ENCODE measurements at places on chromosomes 1 and 21.

DNA sequence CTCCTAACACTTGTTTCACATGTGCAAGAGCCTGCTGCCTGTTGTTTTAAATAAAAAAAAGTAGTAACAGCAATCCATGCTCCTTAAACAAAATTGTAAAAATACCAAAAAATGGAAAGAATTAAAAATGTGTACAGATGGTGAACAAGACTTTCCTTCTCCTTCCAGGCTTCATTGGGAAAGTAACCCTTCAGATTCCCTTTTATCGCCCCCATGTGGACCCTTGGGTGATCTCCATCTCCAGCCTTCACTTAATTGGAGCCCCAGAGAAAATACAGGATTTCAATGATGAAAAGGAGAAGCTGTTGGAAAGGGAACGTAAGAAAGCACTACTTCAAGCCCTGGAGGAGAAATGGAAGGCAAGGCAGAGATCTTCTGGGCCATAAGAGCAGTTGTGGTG, 14.2 kb downstream of the VPS13D start:
- DNase-seq: no peak

DNA sequence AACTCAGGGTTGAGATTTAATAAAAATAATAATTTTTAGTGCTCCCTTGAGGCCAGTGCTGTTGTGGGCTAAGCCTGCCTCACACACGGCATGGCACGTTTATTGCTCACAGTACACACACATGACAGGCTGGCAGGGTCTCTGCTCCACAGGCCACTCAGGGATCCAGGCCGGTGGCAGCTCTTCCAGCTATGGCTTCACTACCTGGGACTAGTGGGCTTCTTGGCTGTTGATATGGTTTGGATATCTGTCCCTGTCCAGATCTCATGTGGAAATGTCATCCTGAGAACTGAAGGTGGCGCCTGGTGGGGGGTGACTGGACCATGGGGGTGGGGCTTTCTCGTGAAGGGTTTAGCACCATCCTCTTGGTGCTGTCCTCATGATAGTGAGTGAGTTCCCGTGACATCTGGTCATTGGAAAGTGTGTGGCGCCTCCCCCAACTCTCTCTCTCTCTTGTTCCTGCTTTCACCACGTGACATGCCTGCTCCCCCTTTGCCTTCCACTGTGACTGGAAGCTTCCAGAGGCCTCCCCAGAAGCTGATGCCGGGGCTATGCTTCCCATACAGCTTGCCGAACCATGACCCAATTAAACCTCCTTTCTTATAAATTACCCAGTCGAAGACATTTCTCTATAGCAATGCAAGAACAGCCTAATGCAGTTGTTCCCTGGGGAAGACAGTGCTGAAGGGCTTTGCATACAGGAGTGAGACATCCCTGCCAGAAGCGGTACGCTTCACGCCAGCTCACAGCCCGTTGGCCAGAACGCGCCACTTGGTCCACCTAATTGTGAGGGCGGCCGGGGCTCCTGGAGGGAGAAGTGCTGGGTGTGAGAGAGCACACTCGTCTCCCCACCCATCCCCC, 226.9 kb upstream of the C1orf174 start:
- no peak for DNase-seq

GRCh38 chr1:26983863-26984262, 9.6 kb upstream of the TRNP1 start:
- no peak for DNase-seq

DNA sequence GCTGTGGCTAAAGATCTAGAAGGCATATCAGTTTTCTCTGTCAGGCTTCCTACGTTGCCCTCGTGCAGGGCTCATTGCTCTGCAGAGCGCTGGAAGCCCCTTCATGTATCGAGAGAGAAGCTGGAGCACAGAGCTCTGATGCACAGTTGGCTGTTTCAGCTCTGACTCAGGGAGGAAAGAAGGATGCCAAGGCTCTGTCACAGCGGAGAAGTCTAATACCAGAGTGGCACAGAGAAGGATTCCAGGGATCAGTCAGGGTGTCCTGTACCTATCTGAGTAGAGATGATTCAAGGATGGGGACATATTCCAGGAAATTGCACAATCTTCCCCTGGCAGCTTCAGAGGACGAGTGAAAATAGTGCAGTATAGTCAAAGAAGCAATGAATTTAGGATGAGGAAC, 179.2 kb upstream of the FMN2 start:
- no peak for DNase-seq

DNA sequence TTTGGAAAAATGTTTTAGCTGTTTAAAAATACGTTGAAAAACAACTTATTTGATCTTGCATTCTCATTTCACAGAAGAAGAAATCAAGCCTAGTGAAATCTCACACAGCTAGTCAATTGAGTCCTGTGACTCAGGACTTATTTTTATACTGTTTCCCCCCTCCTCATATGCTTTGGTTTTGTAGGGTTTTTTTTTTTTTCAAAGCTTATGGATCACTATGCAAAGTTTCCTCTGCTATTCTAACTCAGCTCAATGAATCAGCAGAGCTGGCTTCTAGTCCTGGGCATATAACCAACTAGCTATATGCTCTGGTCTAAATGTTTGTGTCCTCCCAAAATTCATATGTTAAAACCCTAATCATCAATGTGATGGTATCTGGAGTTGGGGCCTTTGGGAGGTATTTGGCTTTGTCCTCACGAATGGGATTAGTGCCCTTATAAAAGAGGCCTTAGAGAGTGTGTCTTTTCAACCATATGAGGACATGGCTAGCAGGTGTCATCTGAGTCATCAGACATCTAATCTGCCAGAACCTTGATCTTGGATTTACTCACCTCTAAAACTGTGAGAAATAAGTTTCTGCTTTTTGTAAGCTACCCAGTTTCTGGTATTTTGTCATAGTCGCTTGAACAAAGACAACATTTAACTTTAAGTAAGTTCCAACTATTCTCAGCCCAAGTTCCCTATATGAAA, 317.2 kb upstream of the C1orf87 start:
- no peak for DNase-seq
